Heart left ventricle (tissue), 16 donors: ENCODE measurements at places on chromosomes 12 and 14. TPM values are rescaled to one million over a fixed set of nuclear protein-coding genes. Genes with fewer than 3 reads are reported as not detected.

NGB gene
- not detected for total RNA-seq

- DNase-seq: peak; percentile 68
These were observed 70.8 kb downstream of the DPF3 start for GRCh38 chr14:72822946-72823611.

GRCh38 chr12:56751712-56752598, at the start of gene PRIM1:
Gene PRIM1, minus strand, starts transcription at chr12:56752323. Its CDS starts 25 bp downstream, at chr12:56752298.
- DNase-seq: peak; percentile 80

- peak; percentile 3 for DNase-seq
These were observed 354.9 kb downstream of the TMEM121 start for GRCh38 chr14:105881021-105881930.
